Endothelial cell of umbilical vein (primary cell): ENCODE measurements at places on chromosomes 7 and 10. TPM values are rescaled to one million over a fixed set of nuclear protein-coding genes. Genes with fewer than 3 reads are reported as not detected.

- DNase-seq: no peak
These were observed 33.1 kb downstream of the NACAD start for GRCh38 chr7:45055594-45056219.

DNA sequence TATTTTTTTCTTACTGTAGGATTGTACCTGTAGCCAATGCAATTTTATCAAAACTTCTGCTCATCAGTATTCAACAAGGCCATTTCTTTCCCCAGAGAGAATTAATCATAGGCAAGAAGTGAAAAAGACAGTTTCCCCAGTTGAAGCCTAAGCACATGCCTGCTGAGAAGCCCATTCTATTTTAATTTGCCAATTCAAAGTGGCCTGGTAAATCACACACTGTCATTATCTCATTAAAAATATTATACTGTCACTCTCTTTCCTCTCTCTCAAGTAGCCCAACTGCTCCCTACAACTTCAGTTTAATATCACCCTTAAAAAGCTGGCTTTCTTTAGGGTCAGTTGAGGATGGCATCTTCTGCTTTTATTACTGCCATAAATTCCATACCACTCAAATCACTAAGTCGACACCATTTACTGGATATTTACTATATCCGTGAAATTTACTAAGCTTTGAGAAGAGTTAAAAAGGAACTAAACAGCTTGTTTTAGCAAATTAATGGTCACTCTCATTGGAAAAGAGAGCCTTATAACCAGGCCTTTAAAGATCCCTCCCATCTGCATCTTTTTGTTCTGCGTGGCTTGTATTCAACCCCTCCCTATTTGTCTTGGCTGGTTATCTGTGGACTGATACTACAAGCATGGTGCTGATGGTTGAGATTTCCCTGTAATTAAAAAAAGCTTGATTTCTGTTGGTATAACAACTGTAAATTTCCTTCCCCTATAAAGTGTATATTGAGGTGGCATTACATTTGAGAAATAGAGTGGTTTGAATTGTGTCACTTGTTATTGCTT lies 30.6 kb downstream of the COL28A1 start:
- no peak for DNase-seq

DNA sequence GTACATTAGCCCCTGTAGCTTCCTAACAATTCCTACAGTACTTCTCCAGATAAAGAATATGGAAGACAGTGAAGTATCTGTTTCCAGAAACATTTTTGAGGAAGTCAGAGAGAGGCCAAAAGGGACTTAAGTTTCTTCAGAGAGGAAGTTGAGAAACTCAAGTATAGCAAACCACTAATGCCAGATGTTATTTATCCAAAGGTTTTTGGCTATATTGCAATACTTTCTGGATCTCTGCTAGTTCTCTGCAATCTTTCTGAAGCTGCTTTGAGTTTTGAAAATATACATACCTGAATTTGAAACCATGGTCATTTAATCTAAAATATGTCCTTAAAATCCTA lies 64.7 kb downstream of the BICC1 start:
- no peak for DNase-seq

DNA sequence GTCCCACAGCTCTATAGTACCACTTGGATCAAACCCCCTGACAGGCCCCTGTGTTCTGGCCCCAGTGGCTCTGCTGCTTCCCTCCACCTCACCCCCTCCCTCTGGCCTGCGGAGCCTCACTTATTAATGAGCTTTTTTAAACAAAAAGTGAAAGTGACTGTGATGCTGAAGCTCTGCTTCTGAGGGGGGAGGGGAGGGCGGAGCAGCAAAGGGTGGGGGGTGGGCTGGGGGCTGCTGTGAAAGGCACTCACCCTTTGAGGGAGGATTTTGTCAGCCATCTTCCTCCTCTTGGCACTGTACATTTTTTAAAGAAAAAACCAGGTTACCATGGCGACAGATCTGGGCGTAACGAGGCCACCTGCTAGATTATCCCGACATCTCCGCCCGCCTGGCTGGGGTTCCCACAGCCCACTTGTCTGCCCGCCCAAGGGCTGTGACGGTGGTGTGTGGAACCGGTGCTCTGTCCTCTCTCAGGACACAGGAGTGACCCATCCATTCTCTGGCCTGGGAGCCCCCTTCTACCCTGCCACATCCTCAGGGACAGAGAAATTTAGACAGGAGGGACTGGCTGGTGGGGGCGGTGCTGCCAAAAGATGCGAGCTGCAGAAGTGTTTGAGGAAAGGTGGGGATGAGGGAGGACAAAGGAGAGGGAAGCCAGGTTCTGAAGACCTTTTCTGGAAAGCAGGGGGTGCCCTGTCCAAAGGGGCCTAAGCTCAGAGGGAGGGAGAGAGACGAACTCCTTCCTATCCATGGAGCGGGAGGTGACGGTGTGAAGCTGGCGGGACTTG lies 4.9 kb downstream of the SMARCD3 start:
- DNase-seq: no peak

The ACTL6B gene
- total RNA-seq: not detected in 2 replicates

The MSS51 gene
- total RNA-seq: 3.1 and 3.5 TPM in 2 replicates

- no peak for DNase-seq
These were observed 96.5 kb downstream of the NRF1 start for GRCh38 chr7:129707910-129708499.

- DNase-seq: no peak
These were observed 3.0 kb downstream of the LRWD1 start for GRCh38 chr7:102467581-102468477.

GRCh38 chr10:76456197-76456596 lies 1024.8 kb downstream of the LRMDA start:
- DNase-seq: no peak

The FAM237B gene
- total RNA-seq: not detected in 2 replicates

The CRYGN gene
- not detected in 2 replicates for total RNA-seq

The NPC1L1 gene
- total RNA-seq: not detected in 2 replicates

The CCL26 gene
- not detected in 2 replicates for total RNA-seq

DNA sequence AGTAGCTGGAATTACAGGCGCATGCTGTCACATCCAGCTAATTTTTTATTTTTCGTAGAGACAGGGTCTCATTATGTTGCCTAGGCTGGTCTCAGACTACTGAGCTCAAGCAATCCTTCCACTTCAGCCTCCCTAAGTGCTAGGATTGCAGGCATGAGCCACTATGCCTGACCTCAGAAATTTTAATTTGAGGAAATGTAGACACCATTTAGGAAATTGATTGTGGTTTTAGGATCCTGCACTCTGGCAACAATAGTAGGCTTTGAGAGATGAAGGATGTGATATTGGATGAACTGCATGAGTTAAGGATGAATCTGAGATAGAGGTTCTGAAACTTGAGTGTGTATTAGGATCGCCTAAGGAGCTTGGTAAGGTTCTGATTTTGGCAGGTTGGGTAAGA lies 66.5 kb downstream of the PPP1R9A start:
- DNase-seq: no peak
